Activated T-helper 1 cell treated with anti-CD3 and anti-CD28 coated beads, Interleukin-12 subunit alpha, Interleukin-12 subunit beta, Interleukin-2, Interleukin-4 antibody, amounts not matched to agents 30 ng/mL and 10 ng/mL and 1 ng/mL, durations not matched to agents 14 hours and 24 hours and 36 hours (primary cell): ENCODE measurements at places on chromosomes 2 and 18. TPM values are rescaled to one million over a fixed set of nuclear protein-coding genes. Genes with fewer than 3 reads are reported as not detected.

Gene CGREF1
- total RNA-seq = 12.9 and 18.0 TPM in 2 replicates

Gene ZNF2
- 3.8 and 3.9 TPM in 2 replicates for total RNA-seq

Gene GPR45
- not detected in 2 replicates for total RNA-seq

GRCh38 chr2:224595518-224595917 is 10.4 kb upstream of the CUL3 start:
- DNase-seq = no peak

- no peak for DNase-seq
Observed at GRCh38 chr2:54492335-54492734, 36.2 kb downstream of the SPTBN1 start.

Gene DCDC2C
- not detected in 2 replicates for total RNA-seq

- DNase-seq = no peak
Observed at GRCh38 chr2:2747797-2748301, 416.8 kb upstream of the MYT1L start.

DNA sequence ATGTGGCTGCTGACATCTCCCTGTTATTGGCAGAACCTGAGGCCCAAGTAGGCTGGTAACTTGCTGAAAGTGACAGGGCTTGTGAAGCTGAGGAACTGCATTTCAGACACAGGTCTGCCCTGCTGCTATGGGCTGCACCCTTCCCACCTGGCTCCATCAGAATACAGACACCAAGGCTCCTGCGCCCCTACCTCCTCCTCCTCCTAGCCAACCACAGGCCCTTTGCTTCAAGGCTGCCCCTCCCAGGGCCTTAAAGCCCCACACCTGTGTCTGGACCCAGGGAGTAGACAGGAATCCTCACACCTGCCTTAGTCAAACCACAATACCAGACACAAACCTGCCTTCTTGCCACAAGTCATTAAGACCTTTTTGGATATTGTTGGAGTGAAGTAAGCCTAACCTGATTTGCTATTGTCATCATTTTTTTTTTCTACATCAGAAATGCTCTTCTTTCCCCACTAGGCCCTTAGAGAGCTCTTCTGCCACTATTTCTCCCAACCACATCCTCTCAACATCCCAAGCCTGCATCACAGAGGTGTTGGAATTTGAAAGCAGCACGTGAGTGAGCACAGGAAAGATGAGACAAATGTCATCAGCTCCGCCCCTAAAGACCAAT is 489.7 kb downstream of the EIPR1 start:
- DNase-seq = no peak

GRCh38 chr18:12882453-12883371 is 1.3 kb downstream of the PTPN2 start:
- no peak for DNase-seq

Gene IMP4
- 169 and 184 TPM in 2 replicates for total RNA-seq

Gene MPP4
- total RNA-seq = not detected in 2 replicates

Gene SCG2
- total RNA-seq = not detected in 2 replicates

Gene STPG4
- total RNA-seq = 0.34 TPM in 1 of 2 replicates, not detected in the other

- peak; percentile 9 for DNase-seq
Observed at GRCh38 chr2:206981739-206982340, 42.5 kb downstream of the CPO start.

DNA sequence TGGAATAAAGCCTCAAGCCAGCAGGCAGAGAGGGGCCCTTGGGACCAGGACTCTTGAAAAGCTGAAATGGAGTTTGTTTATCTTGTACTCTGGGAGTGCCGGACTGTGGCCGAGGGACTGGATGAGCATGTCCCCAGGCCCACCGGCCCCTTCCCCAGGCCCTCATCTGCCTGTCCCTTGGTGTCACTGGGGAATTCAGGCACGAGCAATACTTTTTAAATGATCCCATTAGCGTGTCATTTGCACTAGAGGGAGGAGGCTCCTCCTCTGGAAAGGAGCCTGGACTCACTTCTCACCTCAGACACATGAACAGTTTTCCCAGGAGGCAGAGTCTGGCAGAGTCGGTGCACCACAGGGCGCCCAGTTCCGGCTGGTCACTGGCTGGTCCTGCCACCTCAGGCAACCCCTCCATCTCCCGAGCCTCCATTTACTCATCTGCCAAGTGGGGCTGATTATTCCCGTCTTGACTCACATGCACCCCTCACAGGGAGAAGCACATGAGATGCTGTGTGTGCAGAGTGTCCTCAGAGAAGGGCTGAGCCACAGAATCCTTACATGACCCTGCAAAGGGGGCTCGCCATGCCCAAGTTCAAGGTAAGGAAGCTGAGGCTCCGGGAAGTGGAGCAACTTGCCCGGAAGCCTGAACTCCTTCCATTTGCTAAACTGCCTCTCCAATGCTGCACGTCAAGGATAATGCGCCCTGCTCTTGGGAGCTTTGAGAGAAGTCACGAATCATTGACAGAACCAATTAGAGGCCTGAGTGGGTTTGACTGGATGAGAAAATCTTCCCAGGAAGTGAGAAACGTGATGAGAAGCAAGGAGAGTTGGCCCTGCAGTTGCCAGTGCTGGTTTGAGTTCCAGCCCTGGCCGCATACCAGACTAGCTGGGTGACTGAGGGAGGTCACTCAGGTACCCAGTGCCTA is 26.7 kb downstream of the CIB4 start:
- DNase-seq = no peak

- no peak for DNase-seq
Observed at GRCh38 chr2:96542357-96542977, 5.9 kb downstream of the ARID5A start.

Gene RAB6C
- total RNA-seq = 0.07 TPM in 1 of 2 replicates, not detected in the other

- no peak for DNase-seq
Observed at GRCh38 chr18:54762386-54762785, 65.9 kb upstream of the RAB27B start.

GRCh38 chr2:61995515-61995914 is 90.0 kb downstream of the COMMD1 start:
- no peak for DNase-seq

GRCh38 chr18:57806978-57807285 is 3.8 kb upstream of the ATP8B1 start:
- DNase-seq = no peak

Gene ADAM23
- 0.15 and 0.16 TPM in 2 replicates for total RNA-seq

DNA sequence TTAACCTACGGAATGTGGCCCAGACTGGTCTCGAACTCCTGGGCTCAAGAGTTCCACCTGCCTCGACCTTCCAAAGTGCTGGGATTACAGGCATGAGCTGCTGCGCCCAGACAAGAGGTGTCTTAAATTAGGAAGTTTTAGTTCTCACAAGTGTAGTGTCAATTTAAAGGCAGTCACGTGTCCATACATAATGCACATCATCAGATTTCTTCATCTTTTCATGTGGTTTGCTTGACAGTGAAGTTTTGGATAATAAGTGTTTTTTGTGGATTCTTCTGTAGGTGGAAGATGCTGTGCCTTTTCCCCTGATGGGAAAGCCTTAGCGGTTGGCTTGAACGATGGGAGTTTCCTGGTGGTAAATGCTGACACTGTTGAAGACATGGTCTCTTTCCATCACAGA is 147.5 kb downstream of the RTN4 start:
- no peak for DNase-seq

DNA sequence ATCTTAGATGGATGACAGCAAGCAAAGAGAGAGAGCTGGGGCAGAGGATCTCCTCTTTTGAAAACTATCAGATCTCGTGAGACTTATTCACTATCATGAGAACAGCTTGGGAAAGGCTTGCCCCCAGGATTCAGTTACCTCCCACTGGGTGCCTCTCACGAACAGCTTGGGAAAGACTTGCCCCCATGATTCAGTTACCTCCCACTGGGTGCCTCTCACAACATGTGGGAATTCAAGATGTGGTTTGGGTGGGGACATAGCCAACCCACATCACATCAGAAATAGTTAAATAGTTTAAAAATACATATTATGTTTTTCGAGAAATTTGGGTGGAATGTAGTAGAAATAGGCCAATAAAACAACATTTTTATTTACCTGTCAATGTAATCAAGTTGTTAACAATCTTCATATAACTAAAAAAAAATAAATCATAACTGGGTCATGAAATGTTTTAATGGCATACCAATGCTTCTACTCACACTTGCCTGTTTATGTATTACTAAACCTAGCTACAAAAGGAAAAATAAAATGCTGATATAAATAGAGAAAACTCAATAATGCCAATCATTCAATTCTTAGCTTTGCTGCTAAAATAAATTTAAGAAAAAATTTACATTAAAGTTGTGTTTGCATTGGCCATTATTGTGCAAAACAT is 608.9 kb downstream of the SUCLG1 start:
- no peak for DNase-seq

DNA sequence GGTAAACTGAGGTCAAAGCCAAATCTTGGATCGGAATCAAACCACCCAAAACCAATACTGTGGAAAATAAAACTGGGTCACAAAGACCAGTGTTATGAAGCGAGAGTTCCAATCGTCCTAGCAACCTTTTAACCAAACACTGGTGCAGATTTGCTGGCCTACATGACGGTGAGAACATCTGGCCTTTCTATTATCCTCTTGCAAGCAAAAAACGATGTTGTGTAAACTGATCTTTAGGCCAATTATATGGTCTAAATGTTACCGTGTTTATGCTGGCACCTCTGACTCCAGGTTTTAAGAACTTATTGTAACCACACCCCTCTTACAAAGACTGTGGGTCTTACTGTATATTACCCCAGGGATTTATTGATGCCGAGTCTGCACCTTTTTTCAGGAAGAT is 145.9 kb downstream of the GFPT1 start:
- no peak for DNase-seq

DNA sequence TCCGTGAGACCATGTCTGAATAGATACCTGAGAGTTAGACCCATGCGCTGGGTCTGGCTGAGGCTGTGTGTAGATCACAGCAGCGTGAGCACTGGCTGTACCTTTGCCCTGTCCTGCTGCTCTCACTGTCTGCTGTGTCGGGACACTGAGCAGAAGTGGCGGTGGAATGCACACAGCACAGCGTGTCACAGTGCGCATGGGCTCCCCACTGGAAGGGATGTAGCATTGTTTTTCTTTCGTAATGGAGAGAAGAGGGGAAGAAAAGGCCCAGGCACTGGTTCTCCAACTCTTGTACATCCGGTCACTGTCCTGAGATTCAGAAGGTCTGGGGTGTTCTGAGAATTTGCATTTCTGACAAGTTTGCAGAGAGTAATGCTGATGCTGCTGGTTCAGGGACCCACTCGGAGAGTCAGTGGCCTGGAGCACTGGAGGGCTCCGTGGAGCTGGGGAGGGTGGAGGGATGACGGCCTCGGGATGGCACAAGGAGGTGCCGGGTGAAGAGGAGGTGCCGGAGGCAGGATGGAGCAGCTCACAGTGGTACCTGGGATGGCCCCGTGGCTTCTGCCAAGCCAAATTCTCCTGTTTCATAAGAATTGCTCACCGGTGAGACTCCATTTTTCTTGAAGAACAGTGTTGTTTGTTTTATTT is 252.8 kb downstream of the LDLRAD4 start:
- DNase-seq = no peak

GRCh38 chr2:226638576-226638975 is 161.0 kb downstream of the IRS1 start:
- no peak for DNase-seq

- no peak for DNase-seq
Observed at GRCh38 chr2:207161247-207162123, 4.3 kb downstream of the KLF7 start.
